Mammary epithelial cell (primary cell): ENCODE measurements at places on chromosomes 1 and 21. TPM values are rescaled to one million over a fixed set of nuclear protein-coding genes. Genes with fewer than 3 reads are reported as not detected.
A peak's percentile ranks its signal among the peaks of the same experiment; 100 is the strongest.

Gene C1QTNF12
- 8.8 TPM for total RNA-seq

- DNase-seq, result no peak
Observed at GRCh38 chr1:116628448-116628847, 39.1 kb downstream of the IGSF3 start.

Gene GPR37L1
- not detected in 2 replicates for total RNA-seq

DNA sequence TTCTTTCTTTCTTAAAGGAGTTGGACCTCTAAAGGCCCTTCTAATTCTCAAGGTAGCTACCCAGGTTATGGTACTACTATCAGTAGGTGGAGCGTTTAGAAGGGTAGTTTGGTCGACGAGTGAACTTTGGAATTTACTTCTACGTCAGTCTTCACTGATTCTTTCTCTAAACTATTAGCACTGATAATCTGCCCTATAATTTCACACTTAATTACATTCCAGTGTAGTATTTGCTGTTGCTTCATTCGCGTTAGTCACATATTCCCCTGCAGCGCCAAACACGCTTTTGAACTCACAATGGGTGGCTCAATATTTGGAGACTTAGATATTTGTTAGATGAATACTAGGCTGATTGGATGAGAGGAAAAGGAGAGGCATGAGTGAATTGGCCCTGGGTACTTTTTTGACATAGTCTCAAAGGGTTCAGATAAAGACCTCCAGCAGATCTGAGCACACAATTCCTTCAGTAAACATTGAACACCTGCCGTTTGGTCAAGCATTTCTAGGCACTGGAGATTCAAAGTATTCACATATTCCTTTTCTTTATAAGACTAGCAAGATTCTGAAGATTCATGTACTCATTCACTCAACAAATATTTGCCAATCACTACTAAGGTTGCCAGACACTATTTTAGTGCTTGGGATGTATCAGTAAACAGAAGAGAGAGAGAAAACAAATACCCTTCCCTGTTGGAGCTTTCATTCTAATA lies 929 bp upstream of the FOXJ3 start:
- DNase-seq, result peak; percentile 71

Gene IFI44
- total RNA-seq, result 2.2 and 5.0 TPM in 2 replicates

GRCh38 chr1:210373628-210373877 lies 44.9 kb downstream of the HHAT start:
- DNase-seq, result no peak

DNA sequence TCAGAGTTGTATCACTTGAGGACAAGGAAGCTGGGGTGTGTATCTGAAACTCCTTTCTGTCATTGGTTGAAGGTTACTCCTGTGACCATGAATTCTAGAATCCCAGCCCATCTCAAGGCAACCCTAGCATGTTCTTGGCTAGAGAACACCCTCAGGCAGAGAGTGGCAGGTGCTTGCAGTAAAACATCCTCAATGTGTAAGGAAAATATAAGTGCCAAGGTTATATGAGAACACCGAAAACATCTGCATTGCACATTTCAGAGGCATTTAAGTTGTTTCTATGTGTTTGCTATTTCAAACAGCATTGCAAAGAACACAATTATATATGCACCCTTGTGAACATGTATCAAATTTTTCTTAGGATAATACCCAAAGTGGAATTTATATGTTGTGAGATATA lies 471.9 kb downstream of the USP25 start:
- DNase-seq, result no peak

GRCh38 chr1:41479000-41479807 lies 5.3 kb downstream of the EDN2 start:
- no peak for DNase-seq

Gene PADI1
- total RNA-seq, result 0.17 TPM

GRCh38 chr1:115534106-115534505 lies 107.7 kb upstream of the VANGL1 start:
- no peak for DNase-seq

DNA sequence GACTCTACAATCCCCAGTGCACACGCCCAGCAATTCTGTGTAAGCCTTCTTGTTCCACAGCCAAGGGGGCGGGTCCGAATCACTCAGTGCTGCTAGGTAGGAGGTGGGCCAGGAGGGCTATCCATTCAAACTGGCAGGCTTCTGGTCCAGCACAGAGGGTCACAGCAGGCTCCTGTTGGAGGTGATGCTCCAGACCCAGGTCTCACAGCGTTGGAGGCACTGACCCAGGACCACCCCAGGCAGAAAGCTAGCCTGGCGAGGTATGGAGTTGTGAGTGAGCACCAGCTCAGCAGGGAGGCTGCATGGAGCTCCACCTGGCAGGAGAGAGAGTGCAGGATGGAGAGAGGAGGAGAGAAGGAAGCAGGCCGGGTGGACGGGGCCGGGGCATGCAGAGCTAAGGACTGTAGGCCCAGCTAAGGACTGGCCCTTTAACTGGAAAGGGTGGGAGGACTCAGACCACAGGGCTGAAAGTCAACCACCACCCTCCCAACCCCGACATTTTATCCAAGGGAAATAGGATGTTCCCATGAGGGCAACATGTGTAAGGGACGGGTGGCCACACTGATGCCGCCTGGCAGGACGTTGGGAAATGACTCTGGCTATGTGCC lies 38.7 kb downstream of the GPR161 start:
- no peak for DNase-seq

GRCh38 chr1:224683936-224684335 lies 67.8 kb downstream of the CNIH3 start:
- DNase-seq, result no peak

Gene C1orf115
- 0.83 TPM for total RNA-seq

Gene TAL1
- total RNA-seq, result not detected in 2 replicates

DNA sequence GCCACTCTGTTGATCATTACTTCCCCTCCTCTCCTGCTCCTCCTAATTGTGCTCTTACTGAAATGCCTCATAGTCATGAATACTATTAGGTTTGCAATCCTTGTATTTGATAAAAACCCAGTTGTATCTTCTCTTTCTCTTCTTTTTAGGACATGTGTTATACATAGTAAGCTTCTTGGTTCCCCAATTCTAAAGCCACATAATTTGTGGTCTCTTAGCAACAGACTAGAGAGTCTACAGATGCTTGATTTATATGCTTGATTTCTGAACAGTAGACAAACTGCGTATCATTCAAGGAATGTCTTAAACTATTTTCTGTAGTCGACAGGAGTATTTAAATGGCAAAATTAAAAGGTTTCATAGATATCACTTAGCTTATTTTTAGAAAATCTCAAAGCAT lies 1598.9 kb downstream of the PLA2G4A start:
- no peak for DNase-seq

DNA sequence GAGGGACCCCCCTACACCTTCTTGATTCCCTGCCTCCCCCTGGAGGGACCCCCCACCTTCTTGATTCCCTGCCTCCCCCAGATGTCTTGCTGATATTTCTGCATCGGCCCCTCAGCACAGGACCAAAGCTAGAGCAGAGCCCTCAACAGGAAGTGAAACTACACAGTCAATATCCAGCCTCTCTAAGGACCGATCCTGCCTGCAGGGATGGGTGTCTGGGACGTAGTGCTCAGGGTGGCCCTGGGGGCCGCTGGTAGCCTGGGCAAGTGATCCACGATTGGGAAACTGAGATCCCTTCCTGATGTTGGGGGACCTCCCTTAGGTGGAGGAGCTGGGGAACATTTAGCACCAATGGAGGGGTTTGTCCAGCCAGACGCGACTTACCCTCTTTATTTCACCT lies 3.9 kb upstream of the LEFTY2 start:
- no peak for DNase-seq

DNA sequence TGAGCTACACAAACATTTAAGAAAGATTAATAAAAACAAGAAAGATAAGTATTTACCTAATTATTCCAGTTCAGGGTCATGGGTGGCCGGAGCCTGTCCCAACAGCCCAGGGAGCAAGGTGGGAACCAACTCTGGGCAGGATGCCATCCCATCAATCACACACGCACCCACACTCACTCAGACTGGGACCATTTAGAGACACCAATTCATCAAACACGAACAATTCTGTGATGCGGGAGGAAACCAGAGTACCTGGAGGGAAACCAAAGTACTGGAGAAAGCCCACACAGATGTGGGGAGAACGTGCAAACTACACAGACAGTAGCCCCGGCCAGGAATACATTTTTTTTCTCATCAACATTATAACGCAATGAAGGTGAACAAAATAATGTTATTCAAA lies 16.2 kb downstream of the WASF2 start:
- DNase-seq, result no peak

Gene DSCAM
- 4.7 TPM for total RNA-seq

Gene IFI44L
- 0.67 and 1.2 TPM in 2 replicates for total RNA-seq

DNA sequence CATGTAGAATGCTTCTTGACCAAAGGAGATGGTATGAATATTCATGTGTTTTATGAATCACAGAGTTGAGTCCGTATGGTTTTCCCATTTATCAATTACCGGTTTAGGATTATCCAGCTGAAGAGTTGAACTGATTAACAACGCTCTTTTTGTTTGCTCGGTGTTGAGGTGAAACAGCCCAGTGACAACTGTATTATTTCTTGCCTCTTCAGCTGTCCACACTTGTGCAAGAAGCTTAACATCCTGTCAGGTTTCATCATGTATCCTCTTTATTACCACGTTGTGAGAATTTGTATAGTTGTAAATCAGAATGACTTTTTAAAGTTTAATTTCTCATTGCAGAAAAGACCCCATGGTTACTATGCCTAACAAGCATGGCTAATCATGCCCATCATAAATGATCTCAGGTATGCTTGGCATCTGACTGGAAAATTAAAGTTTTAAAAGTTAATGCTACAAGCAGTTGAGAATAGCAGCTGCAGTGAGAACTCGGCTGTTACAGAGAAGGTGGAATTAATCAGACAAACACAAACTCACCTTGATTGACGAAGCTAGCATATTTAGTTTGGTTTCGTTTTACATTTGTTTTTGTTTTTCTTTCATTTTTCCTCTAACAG lies 563.2 kb upstream of the ADGRL2 start:
- DNase-seq, result peak; percentile 29

Gene CHIA
- total RNA-seq, result not detected in 2 replicates

DNA sequence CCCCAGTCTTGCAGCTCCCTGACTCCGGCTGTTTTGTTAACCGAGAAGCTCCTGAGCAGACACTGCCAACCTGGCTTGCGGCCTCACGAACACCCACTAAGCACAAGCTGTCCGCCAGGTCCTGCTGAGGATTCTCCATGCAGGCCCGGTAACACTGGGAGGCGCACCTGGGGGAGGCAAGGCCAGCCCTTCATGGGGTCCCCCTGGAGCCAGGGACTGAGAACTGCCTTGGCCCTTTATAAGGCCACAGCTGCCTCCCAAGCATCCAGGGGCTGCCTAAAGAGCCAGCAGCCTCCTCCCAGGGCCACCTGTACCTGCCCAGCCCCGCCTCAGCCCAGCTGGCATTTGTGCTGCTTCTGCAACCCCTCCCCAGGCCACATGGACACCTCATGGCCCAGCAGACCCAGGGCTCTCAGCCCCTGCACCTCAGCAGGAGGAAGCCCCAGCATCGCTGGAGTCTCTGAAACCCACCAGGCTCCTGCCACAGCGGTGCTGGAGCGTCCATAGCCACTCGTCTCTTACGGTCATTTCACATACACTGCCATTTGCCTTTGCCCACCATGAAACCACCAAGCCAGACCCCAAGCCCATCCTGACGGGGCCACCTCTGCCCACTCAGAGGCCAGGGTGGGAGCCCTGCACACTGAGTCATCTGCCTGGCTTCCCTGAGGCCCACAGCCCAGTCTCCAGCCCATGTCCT lies 82.5 kb downstream of the NPHP4 start:
- no peak for DNase-seq

DNA sequence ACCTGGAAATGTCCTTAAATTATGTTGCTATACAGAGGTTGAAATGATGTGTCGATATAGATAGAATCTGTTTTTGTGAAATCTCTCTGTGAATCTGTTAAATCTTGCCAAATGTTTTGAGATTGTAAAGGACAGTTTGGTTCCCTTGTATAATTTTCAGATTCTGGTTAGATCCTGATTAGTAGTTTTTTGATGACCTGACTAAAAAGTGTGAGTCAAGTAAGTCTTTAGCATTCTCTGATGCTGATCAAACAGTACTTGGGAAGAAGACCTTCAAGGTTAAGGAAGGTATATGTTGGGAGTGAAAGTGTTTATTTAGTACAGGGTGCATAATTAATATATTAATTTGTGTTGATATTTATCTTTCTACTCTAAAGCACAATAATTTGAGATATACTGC lies 32.7 kb downstream of the DDI2 start:
- no peak for DNase-seq

- DNase-seq, result no peak
Observed at GRCh38 chr1:182766881-182767645, 22.5 kb upstream of the NPL start.

DNA sequence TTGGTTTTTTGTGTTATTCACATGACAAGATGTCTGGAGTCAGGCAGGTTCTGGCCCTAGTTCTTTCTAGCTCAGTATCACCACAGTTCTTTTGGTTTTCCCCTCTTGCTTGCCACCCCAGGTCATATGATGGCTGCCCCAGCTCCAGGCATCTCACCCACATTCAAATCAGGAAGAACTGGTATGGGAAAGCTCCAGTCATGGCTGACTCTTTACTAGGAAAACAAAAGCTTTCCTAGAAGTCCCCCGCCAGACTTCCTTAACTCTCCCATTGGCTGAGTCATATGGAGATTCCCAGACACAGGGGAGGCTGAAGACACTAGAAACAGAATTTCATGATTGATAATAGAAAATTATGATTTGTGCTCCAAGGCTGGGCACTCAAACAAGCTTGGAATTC lies 22.1 kb upstream of the EYA3 start:
- peak; percentile 72 for DNase-seq

GRCh38 chr1:147252540-147252939 lies 10.1 kb downstream of the CHD1L start:
- no peak for DNase-seq

GRCh38 chr21:41802684-41803083 lies 35.8 kb upstream of the RIPK4 start:
- DNase-seq, result peak; percentile 47

Gene SLC1A7
- total RNA-seq, result not detected

Gene SYCP1
- total RNA-seq, result not detected

Gene TBX15
- total RNA-seq, result 0.11 TPM in 1 of 2 replicates, not detected in the other

Gene ECM1
- 12.5 TPM for total RNA-seq

- no peak for DNase-seq
Observed at GRCh38 chr1:196546272-196547111, 61.7 kb downstream of the KCNT2 start.
